ENCODE measurements at places on chromosomes 4 and X.

GRCh38 chrX:10932842-10933440 lies 178.2 kb upstream of the HCCS start:
- no peak for DNase-seq

- DNase-seq: no peak
Measured at GRCh38 chrX:13074297-13075262, 30.2 kb upstream of the FAM9C start.

- DNase-seq: no peak
Measured at GRCh38 chr4:2646396-2647149, 109.6 kb downstream of the TNIP2 start.

GRCh38 chrX:120000490-120001246 lies 57.1 kb upstream of the NKAP start:
- DNase-seq: no peak

GRCh38 chrX:30212172-30212571 lies 3.2 kb upstream of the MAGEB2 start:
- DNase-seq: no peak

- no peak for DNase-seq
Measured at GRCh38 chr4:112361181-112361791, 64.1 kb downstream of the ALPK1 start.

DNA sequence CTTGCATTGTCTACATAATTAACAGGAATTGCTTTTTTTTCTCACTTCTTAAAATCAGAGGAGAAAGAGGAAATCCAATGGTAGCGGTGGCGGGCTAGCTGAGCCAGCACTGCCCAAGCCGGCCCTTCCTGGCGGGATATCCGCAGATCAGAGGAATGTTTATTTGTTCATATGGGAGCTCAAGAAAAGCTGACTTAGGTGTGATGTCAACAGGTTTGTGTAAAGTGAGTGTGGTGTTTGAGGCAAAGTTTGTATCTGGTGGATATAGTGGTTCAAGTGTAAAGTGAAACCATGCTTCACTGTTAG lies 466 bp upstream of the SLC39A8 start:
- no peak for DNase-seq

DNA sequence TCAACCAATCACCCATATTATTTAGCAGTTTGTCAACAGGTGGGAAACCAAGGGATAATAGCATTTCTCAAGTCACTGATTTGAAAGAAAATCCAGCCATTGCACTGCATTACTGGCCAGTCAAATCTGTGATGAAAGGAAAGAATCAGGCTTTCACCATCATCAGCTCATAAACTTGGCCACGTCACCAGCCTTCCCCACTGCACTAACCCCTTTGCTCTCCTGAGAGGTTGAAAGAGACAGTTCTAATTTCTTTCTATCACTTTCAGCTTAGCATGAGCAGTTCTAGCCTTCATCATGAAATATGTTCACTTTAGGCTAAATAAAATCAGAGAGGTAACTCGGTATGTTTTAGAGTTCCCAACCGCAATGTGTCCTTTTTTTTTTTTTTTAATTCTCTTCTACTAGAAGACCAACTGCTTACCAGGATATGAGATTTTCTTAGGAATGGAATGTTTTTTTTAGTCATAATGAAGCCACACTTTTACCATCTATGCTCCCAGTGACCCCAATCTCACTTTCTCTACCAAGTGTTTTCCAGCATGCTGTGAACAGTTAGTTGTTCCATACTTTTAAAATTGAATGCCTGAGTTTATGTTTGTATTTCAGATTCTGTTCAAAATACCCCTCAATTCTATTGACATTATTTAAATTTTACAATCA lies 55.7 kb upstream of the SLC7A11 start:
- DNase-seq: no peak

DNA sequence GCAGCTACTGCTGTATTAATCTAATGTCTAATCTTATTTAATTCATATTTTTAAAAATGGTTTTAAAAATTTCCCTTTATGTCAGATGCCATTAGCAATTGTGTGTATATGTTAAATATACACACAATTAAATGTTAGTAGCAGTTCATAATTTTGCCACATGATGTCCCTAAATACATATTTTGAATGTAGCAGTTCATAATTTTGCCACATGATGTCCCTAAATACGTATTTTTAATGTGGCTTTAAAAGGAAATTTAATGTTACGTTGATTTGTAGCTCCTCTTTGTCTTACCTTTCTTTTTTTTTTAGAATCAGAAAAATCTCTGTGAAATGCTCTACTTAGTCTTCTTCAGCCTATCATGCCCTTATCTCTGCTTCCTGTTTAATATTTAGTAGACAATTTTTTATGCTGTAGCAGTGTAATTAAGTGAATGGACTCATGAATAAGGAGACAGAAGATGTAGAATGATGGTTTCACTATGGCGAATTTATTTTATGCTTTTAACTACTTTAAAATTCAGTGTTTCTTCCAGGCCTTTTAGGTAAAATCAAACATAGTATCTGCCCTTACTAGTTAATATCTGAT lies 26.1 kb downstream of the RBM46 start:
- no peak for DNase-seq

GRCh38 chrX:138692591-138692990 lies 18.9 kb downstream of the FGF13 start:
- no peak for DNase-seq

GRCh38 chr4:138889216-138889615 lies 126.4 kb upstream of the NOCT start:
- no peak for DNase-seq

DNA sequence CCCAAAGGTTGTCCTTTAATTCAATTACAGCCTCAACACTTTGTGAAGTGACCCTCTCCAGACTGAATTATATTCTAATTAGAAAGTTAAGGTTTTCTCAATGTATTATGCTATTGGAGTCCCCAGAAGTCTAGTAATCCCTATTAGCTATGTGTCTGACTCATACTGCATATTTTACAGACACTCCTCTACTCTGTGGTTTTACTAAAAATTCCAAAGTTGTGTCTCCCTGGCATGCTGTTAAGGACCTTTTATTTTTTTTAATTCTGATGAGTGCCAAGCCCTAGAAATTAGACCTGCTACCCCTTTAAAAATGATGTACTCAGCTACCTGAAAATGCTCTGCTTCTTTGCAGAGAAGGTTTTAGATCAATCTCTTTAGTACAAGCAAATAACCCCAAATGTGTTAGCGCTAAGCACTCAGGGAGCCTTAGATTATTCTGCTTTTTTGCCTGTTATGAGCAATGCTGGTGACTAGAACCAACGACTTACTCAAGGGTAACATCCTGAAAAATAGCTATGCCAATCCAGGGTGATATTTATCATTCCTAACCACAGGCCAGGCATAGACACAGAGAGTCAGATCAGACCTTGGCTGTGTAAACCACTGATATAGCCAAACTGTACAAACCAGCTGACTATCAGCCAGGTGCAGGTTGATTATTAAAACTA lies 26.1 kb upstream of the CXCL13 start:
- no peak for DNase-seq

DNA sequence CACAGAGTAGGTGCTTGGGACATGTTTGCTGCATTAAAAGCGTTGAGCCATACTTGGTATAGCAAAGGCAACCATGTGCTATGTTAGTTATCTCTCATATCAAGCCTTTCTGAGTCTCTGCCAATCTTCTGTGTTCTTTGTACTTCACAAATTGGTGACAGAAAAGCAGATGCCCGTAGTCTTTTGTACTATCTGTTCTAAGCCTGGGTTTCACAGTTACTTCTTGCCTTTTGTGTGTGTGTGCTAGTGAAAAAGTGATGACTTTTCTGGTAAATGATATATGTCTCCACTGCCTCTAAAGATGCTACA lies 16.1 kb upstream of the KLHL2 start:
- DNase-seq: no peak

DNA sequence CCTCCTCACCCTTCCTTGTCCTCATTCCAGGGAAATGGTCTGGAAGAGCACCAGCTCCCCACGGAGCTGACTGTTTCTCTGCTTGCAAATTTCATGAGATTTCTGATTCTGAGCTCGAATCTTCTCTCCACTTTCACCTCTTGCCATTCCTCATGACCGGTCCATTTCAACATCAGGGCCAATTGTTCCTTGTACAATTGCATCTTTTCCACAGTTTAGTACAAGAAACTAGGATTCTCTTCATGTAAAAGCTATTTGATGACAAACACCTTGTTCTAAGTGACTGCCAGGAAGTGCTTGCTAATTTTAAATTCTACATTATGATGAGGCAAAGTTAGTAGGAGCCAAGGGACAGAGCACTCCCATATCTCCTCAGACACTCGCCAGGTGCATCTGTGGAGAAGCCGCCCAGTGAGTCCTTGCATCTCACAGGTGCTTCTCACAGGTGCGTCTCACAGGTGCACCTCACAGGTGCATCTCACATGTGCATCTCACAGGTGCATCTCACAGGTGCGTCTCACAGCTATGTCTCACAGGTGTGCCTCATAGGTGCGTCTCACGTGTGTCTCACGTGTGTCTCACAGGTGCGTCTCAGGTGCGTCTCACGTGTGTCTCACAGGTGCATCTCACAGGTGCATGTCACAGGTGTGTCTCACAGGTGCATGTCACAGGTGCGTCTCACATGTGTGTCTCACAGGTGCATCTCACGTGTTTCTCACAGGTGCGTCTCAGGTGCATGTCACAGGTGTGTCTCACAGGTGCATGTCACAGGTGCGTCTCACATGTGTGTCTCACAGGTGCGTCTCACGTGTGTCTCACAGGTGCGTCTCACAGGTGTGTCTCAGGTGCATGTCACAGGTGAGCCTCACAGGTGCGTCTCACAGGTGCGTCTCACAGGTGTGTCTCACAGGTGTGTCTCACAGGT lies 3.0 kb upstream of the PDE6B start:
- DNase-seq: no peak

GRCh38 chrX:101407167-101407747 lies 468 bp downstream of the GLA start:
- no peak for DNase-seq

- DNase-seq: no peak
Measured at GRCh38 chr4:173518425-173519102, 11.5 kb downstream of the HAND2 start.

GRCh38 chr4:94871644-94872305 lies 114.0 kb downstream of the BMPR1B start:
- no peak for DNase-seq

DNA sequence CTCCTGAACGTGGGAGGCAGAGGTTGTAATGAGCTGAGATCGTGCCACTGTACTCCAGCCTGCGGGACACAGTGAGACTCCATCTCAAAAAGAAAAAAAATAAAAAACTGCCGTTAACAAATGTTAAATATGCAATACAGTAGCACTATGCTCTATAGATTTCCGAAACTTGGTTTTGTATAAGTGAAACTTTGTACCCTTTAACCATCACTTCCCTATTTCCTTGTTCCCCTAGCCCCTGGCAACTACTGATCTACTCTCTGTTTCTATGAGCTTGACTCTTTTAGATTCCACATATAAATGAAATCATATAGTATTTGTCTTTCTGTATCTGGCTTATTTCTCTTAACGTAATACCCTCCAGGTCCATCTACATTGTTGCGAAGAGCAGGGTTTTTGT lies 74.1 kb downstream of the TAB3 start:
- no peak for DNase-seq

DNA sequence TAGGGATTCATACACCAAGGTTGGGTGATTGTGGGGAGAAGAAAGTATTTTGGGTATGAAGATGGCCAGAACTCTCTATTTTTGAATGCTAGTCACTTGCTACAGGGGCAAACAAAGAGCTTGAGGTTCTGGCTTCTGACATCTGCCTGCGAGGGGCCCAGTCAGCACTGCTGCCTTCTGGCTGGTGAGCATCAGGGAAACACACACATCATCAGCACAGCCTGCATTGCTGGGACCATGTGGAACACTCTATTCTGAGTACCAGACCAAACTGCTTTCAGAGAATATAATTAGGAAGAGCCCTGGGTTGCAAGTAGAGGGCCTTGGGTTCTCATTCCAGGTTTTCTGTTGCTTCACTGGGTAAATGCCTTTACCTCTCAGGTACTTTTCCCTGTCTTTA lies 14.1 kb downstream of the TRPC5 start:
- no peak for DNase-seq

DNA sequence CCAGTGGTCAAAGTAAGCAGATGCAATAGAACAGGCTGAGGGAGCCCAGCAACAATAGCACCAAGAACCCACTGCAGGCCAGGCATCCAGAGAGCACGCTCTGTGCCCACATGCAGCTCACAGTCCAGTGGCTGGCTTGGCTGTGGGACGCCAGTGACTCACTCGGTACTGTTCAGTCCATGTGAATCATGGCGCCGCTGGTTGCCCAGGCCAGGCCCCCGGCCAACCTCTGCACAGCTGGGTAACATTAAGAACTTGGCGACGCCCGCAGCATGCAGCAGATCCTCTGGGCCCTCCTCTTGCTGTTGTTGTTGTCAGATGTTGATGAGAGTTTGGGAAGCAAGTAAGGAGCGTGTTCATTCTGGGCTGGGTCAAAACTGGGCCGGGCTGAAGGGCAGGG lies 60.5 kb downstream of the MSX1 start:
- no peak for DNase-seq

DNA sequence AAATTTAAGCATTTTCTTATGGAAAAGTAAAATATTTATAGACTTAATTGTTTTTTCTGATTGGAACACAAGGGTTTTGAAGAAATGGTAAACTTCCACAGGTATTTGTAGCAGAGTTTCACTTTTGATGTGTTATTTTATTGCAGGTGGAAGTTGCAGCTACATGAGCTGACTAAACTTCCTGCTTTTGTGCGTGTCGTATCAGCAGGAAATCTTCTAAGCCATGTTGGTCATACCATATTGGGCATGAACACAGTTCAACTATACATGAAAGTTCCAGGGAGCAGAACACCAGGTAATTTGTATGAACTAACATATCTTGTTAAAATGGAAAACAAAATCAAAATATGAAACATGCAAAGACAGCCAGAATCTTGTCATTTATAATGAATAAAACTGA lies 117.4 kb downstream of the DIPK2B start:
- no peak for DNase-seq

GRCh38 chrX:11641349-11642065 lies 24.2 kb downstream of the ARHGAP6 start:
- DNase-seq: no peak

DNA sequence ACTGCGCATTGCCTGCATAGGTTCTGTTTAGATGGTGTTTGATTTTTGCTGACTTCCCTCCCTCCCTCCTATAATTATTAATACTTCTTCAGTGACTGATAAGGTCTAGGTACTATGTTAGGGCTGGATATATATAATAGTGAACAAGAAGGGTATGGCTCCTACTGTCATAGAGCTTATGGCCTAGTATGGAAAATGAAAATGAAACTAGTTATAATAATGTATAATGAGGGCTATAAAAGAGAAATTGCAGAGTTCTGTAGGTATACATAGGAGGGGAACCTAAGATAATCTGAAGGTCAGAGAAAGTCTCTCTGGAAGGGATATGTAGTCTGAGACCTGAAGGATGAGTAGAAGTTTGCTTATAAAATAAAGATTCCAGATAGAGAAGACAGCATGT lies 102.1 kb downstream of the DCK start:
- no peak for DNase-seq

Data from activated CD8-positive, alpha-beta memory T cell treated with anti-CD3 and anti-CD28 coated beads for 1 hour (primary cell).